Tibial nerve (tissue), 4 donors: ENCODE measurements at places on chromosomes 5 and 9.

GRCh38 chr9:133348718-133349573 is 928 bp downstream of the RPL7A start:
- no peak for DNase-seq

GRCh38 chr9:112569186-112569585 is 82.6 kb downstream of the KIAA1958 start:
- DNase-seq, result no peak

GRCh38 chr5:107285772-107286171 is 385.0 kb downstream of the EFNA5 start:
- DNase-seq, result no peak

GRCh38 chr5:81805086-81805485 is 54.2 kb upstream of the SSBP2 start:
- no peak for DNase-seq

DNA sequence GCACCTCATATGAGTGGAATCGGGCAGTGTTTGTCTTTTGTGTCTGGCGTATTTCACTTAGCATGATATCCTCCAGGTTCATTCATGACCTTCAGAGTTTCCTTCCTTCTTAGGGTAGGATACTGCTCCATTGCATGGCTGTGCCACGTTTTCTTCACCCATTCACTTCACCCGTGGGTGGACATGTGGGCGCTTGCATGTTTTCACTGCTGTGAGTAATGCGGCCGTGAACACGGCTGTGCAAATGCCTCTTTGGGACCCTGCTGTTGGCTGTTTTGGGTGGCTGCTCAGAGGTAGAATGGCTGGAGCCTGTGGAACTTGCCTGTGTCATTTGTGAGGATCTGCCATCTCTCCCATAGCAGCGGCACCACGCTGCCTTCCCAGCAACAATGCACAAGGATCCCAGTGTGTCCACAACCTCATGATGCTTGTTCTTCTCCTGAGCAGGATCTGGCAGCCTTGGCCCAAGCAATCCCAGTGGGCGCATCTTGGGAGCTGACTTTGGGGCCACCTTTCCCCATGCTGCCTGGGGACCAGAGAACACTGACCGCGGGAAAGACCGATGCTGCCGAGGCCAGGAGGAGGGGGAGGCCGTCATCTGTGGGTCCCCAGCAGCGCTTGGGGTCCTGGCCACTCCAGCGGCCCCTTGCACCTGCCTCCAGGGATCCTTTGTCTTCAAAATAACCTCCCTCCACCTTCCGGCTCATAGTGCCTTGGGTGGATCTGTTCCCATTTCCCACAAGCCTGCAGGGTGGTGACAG is 2.3 kb upstream of the SCGB3A1 start:
- DNase-seq, result no peak
